ENCODE measurements at places on chromosomes 3 and 15. TPM values are rescaled to one million over a fixed set of nuclear protein-coding genes. Genes with fewer than 3 reads are reported as not detected.

The CLDN16 gene
- total RNA-seq = not detected

DNA sequence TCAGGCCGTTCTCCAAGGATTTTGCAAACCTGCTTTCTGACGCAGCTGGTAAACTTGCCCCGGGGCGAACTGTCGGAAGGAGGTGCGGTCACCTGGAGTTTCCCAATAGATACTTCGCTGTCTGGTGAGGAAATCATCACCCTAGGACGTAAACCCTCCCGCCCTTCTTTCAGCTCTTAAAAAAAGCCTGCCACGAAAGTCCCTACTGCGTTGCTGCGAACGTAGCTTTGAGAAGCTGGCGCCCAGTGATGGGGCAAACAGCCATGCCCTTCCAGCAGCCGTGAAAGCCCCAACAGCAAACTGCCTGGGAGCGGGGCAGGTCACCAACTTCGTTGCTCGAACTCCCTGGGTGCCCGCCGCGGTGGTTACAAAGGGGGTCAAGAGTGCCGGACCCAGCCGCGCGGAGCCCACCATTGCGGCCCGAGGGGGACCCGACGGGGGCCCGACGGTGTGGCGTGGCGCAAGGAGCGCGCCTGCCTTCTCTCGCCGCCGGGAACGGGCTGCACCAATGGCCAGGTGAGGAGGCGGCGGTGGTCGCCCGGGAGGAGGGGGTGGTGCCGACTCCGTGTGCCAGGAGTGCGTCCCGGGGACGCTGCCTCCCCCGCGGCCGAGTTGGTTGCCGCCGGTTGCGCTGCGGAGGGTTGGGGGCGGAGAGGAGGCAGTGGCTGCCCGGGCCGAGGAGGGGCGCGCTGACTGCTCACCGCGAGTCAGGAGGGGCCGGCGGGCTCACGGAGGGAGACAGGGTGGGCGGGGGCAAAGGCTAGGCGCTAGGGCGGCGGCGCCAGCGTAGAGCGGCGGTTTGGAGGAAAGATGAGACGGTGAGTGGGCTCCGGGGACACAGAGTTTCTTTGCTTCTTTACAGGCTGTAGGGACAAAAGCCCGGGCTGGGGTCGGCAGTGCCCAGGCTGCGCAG is at the start of gene PHLDB2:
Gene PHLDB2, plus strand, starts transcription at position 205 of the 913 bp plus-strand sequence. CDS start 24,813 bp downstream, outside the sequence.
- no peak for DNase-seq

- DNase-seq = no peak
Observed at GRCh38 chr3:26637698-26638097, 15.1 kb downstream of the LRRC3B start.

The TLR9 gene
- total RNA-seq = 0.15 TPM

DNA sequence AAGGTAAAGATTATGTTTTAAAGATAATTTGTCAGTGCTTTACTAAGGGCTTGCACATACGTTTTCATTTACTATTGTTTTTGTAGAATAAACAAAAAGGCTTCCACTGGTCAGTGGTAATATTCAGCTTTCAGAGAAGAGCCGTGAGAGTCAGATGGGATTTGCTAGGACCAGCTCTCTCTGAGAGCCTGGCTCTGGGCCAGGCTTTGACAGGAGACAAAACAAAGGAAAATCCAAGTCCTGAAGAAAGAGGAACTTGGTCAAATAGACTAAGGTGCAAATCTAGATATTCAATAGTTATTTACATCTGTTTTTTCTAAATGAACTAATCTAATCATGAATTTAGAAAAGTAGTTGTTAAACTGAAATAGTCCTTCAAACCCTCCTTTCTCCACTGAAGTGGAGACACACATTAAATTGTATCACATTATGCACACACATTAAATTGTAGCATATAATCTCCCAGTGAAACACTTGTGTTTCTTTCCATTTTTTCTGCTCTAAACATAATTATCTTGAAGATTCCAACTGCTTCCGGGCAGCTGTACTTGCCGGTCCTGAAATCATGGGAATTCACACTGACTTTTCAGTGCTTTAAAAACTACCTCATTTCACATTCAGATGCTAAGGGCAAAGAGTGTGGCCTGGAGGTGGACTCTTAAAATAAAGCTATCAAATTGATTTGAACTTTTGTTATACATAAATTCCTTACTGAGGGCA is 55.1 kb upstream of the FILIP1L start:
- DNase-seq = no peak

- peak; percentile 89 for DNase-seq
Observed at GRCh38 chr3:15645740-15646501, 44.4 kb downstream of the BTD start.

All from HCT116 (cell line).